Myocyte (in vitro differentiated cells): ENCODE measurements at places on chromosomes 7 and 10. TPM values are rescaled to one million over a fixed set of nuclear protein-coding genes. Genes with fewer than 3 reads are reported as not detected.

GRCh38 chr7:50940621-50941020, 157.9 kb upstream of the GRB10 start:
- DNase-seq: peak; percentile 96

GRCh38 chr10:56567580-56567979, 206.5 kb upstream of the ZWINT start:
- DNase-seq: no peak

- DNase-seq: no peak
Observed at GRCh38 chr7:140972876-140973829, 41.6 kb downstream of the MRPS33 start.

DNA sequence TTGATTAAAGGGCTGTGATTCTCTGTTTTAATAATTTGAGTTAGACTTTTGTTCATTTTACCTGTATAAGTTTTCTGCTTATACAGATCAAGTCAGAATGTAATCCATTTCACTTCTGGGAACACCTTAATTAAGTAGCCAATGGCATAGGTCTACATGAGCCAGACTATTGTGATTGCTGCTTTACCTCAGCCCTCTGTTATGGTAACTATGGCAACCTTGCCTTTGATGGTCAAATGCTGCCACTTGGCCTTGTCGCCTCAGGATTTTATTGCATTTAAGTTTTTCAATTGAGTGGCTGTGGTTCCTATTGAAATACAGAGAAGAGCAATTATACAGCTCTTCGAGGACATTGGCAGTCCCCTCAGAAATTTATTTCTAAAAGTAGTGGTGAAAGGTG, 64.3 kb upstream of the TMEM106B start:
- no peak for DNase-seq

GRCh38 chr10:122532601-122533296, 27.8 kb upstream of the DMBT1 start:
- DNase-seq: no peak

- no peak for DNase-seq
Observed at GRCh38 chr7:52695973-52696595, 339.3 kb upstream of the POM121L12 start.

DNA sequence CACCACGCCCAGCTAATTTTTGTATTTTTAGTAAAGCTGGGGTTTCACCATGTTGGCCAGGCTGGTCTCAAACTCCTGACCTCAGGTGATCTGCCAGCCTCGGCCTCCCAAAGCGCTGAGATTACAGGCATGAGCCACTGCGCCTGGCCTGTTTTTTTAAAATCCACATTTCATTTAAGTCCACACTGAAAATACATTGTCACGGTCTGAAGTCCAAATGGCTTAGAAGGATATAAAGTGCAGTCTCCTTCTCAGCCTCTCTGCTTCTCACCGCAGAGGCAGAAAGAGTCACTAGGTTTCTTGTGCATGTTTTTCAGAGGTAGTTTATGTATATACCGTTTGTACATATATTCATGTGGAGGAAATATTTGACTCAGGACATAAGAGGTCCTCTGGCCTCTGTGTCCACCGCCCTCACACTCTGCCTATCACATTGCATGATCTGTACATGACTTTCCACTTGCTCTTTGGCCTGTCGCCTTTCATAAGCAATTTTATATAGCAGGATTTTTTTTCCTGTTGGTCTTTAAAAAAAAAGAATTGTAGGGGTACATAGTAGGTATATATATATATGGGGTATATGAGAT, 42.9 kb downstream of the BLNK start:
- no peak for DNase-seq

LBX1 gene
- total RNA-seq: 11.7 and 14.1 TPM in 2 replicates

PPRC1 gene
- 18.4 and 18.8 TPM in 2 replicates for total RNA-seq

- no peak for DNase-seq
Observed at GRCh38 chr10:89022734-89023133, 32.1 kb downstream of the FAS start.

- peak; percentile 73 for DNase-seq
Observed at GRCh38 chr10:62025901-62026879, 124.7 kb downstream of the ARID5B start.

- peak; percentile 43 for DNase-seq
Observed at GRCh38 chr7:151076863-151077704, 3.5 kb downstream of the FASTK start.

DNA sequence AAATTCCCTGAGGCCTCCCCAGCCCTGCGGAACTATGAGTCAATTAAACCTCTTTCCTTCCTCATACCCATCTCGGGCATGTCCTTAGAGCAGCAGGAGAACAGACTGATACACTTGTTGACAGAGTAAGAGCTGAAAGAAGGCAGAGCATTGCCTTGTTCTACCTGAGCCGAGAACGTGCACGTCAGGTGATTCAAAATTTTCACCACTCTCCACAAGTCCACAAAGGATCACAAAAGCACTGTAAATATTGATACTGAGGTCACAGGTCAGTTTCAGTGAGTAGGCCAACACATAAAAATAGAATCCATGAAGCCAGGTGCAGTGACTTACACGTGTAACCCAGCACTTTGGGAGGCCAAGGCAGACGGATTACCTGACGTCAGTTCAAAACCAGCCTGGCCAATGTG, 27.8 kb downstream of the DCLRE1C start:
- no peak for DNase-seq

DNA sequence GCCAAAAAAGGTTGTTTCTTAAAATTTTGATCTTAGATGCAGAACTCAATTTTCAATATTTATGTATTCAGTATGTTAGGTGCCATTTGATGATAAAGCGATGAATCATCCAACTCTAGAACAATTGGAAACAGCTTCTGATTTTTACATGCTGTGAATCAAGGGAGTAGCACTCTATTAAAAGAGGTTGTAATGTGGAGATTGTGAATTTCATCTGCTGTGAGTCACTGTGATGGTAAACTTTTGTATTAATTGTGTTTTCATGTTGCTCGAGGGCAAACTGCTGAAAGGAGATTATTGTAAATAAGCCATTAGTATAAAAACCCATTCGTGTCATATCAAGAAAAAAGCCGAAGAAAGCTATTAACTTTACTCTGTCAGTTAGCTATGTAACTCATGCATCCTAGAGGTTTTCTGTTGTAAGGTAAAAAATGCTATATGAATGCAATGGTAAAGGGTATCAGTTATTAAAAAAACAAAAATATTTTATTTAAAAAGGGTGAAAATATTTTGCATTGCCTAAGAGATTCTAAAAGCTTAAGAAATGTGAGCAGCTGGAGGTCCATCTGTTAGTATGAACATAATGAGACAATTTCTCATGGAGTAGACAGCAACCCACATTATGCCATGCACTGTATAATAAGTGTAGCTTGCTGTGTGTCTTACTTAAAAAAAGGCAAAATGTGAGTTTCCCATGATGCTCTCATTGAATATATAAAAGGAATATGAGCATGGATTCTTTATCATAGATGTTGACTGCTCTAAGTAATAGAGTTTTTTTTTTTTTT, 511.0 kb upstream of the PCDH15 start:
- no peak for DNase-seq

GRCh38 chr10:132655735-132656134, 118.1 kb downstream of the INPP5A start:
- no peak for DNase-seq

GRCh38 chr7:28708033-28708951, 249.8 kb downstream of the TRIL start:
- peak; percentile 60 for DNase-seq

DNA sequence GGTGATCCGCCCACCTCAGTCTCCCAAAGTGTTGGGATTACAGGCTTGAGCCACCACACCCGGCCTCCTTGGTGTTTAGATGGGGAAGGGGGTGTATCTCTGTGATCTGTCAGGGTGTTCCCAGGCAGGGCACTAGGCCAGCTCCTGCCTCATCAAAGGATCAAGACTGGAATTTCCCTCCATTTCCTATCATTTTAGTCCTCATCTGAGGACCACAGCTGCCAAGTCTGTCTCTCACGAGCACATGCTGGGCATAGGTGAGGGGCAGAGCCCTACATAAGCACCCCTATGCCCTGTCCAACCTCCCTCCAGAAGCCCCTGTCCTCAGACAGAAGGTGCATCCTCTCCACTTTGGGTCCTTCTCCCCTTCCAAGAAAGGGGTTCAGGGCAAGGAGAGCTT, 19.5 kb downstream of the TRIM56 start:
- no peak for DNase-seq

- no peak for DNase-seq
Observed at GRCh38 chr10:78305311-78305710, 271.6 kb downstream of the RPS24 start.

EFCAB10 gene
- total RNA-seq: 0.42 TPM in 1 of 2 replicates, not detected in the other

GOLGA7B gene
- 0.29 and 0.42 TPM in 2 replicates for total RNA-seq

DNA sequence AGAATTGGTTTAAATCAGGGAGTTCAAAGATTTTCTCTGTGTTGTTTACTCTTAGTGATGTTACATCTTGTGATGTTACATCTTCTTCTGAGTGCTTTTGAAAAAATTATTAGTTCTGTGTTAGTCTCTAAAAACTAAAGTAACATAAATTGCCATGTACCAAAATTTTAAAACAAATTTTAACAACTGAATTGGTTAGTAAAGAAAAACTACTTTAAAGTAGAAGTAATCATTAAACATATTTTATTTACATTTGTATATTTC, 5.2 kb upstream of the IGF2BP3 start:
- no peak for DNase-seq

DNA sequence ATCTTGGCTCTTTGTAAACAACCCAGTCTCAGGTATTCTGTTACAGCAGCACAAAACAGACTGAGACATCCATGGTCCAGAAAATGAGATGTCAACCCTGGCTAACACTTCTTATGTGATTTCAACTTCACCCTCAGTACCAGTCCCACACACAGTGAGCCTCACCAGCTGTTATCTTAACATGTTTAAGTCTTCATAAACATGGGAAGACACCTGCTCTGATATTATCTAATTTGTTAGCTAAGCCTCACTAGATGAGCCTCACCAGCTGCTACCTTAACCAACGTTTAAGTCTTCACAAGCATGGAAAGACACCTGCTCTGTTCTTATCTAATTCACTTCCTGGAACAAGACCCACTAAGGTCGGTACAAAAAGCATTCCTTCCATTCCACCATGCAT, 130.8 kb downstream of the CALN1 start:
- no peak for DNase-seq

- DNase-seq: peak; percentile 76
Observed at GRCh38 chr10:100879741-100880360, 32.9 kb upstream of the SLF2 start.

GRCh38 chr7:78222001-78222751, 423.6 kb downstream of the PHTF2 start:
- peak; percentile 62 for DNase-seq

- no peak for DNase-seq
Observed at GRCh38 chr7:104772405-104773345, 241.3 kb upstream of the KMT2E start.

DNA sequence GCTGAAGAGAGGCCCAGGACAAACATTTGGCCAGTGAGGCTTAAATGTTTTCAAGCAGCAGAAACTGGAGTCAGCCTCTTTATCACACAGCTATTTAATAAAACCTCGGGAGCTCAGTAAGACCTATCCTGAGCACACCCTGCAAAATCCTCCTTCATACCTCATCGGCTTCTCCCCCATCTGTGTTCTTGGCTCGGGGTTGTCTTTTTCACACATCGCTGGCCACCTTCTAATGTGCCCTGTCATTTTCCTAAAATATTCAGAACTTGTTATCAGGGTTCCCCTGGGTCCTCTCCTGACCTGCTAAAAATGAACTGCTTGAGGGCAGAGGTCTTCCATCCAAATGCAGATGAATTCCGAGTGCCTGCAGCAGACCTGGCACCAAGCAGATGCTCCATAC, 310.3 kb upstream of the AKR1E2 start:
- DNase-seq: no peak

PON3 gene
- total RNA-seq: not detected in 2 replicates

PSMA2 gene
- total RNA-seq: 145 and 162 TPM in 2 replicates

TFR2 gene
- not detected in 2 replicates for total RNA-seq

- no peak for DNase-seq
Observed at GRCh38 chr7:1963575-1963974, 269.2 kb downstream of the MAD1L1 start.

DNA sequence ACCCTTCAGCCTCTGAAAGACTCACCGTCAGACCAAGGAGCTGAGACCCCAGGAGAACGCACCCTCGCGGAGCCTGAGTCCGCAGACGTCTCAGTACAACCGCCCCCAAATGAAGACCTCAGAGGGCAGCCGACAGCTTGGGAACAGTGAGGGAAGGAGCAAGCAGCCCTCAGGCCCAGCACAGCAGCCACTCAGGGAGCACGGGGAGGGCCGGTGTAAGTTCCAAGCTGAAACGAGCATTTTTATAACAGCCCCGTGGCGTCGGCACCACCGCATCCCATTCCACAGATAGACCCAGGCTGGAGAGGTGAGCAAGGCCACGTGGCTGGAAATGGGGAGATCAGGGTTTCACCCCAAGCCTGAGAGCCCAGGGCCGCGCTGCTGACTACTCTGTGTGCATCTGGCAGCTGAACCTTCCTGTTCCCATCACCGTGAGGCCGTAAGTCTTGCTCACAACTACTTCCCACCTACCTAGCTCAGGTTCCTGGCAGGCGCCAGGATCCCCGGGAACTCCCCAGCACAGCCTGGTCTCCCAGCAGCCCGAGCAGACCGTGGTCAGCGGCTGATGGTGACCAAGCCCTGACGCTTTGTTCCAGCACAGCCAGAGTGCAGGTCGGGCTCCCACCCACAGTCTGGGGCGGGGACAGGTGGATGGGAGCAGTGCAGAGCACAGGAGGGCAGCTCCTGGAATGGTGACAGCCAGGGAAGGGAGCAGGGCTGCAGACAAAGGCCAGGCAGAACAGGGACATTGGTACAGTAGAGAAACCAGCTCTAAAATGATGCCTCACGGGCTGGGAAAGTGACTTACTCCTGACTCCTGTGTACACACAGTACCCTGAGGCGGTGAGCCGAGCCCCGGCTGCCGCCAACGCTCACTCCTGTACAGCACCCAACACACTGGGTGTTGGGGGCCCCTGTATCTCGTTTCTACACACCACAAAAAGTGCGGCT, 6.1 kb upstream of the NOM1 start:
- DNase-seq: no peak
